Left renal cortex interstitium (tissue), 4 donors: ENCODE measurements at places on chromosomes 16 and 17. TPM values are rescaled to one million over a fixed set of nuclear protein-coding genes. Genes with fewer than 3 reads are reported as not detected.
A peak's percentile ranks its signal among the peaks of the same experiment; 100 is the strongest.

Gene SPATA32
- polyA plus RNA-seq: not detected

Gene EVI2B
- 2.4 TPM for polyA plus RNA-seq

Gene NEUROD2
- 0.06 TPM for polyA plus RNA-seq

Gene LGALS3BP
- polyA plus RNA-seq: 132 TPM

Gene NOG
- 1.9 TPM for polyA plus RNA-seq

Gene TRIM72
- 0.05 TPM for polyA plus RNA-seq

Gene MINK1
- polyA plus RNA-seq: 43.0 TPM

Gene SMURF2
- polyA plus RNA-seq: 35.3 TPM

- no peak for DNase-seq
These were observed 2.8 kb downstream of the MEOX1 start for GRCh38 chr17:43658900-43659299.

- DNase-seq: no peak
These were observed 560.0 kb upstream of the SALL1 start for GRCh38 chr16:51710905-51711563.

DNA sequence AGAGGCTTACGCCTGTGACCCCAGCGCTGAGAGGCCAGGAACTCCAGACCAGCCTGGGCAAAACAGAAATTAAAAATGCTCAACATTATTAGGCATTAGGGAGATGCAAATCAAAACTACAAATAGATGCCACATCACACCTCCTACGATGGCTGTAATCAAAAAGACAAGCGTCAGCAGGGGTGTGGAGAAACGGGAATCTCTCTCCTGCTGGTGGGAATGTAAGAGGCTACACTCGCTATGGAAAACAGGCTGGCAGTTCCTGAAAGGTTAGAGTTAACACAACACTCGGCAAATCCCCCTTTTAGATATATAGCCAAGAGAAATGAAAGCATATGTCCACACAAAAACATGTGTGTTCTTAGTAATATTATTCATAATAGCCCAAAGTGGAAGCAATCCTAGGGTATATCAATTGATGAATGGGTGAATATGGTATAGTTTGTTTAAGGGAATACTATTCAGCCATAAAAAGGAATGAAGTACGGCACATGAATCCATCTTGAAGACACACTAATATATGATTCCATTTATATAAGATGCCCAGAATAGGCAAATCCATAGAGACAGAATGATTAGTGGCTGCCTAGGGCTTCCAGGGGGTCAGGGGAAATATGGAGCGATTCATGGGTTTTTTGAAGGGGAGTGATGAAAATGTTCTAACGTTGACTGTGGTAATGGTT lies 1.8 kb upstream of the NPRL3 start:
- no peak for DNase-seq

- DNase-seq: no peak
These were observed 109.1 kb upstream of the CDC42EP4 start for GRCh38 chr17:73420897-73421296.

DNA sequence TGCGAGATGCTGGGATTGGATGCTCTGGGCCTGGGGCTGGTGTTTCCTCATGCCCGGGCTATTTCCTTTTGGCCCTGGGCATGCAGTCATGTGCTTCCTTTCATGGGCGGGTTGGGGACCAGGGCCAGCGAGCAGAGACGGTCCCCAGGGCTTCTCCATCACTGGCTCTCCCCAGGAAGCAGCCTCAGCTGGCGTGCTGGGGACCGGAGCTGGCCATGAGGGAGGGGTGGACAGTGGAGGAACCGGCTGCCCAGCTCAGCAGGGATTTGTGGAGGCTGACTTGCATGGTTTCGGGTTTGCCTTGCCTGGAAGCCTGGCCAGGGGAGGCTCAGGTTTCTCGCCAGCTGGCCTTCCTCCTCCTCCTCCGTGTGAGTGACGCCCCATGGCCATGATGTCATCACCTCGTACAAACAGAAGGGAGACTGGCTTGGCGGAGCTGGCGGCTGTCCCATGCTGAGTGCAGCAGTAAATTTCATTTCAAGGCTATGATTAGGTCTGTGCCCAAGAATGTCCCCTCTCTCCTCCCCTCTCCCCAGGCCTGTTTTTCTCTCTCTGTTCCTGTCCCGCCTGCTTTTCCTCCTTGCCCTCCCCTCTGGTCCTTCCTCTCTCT lies 8.9 kb upstream of the TIMP2 start:
- DNase-seq: peak; percentile 74

DNA sequence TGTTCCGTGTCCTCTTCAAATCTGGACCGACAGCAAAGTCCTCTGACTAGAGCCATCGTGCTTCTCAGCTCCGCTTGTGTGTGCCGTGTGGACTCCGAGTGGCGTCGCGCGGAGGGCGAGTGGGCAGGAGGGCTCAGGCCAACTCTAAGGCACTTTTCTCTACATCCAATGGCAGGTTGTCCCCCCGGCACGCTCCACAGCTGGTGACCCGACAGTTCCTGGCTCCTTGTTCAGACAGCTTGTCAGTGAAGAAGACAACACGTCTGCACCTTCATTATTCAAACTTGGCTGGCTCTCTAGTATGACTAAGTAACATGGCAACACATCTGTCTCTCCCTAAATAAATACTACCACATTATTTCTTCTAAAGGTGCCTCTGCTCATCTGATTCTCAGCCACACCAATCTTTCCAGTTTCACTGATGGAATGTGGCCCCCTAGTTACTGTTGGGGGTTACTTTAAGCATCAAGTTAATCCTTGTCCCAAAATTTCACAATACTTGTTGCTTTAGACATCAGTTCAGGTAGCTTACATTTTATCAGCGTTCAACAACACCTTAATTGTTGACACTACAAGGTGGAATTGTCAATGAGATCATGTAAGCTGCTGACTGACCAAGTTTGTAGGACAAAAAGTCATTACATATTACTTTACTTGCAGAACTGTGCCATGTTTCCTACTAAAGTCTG lies 15.4 kb downstream of the COG1 start:
- no peak for DNase-seq

DNA sequence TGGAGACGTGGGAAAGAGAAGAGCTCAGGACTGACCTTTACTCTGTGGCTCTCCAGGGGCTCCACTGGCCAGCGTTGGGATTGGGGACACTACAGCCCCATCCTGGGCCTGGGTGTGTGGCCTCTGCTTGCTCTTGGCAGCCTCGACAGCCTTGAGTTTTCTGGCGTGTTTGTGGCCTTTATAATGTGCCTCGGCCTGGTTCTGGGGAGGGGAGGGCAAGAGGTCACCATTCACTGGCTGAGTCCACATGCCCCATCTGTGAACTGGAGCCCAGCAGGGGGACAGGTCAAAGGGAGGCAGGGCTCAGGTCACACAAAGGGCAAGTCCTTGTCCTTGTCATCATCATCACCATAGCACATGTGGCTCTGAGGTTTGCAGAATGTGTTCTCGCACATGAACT lies 11.7 kb downstream of the NKIRAS2 start:
- no peak for DNase-seq

- DNase-seq: peak; percentile 70
These were observed 8.0 kb downstream of the ALOX12B start for GRCh38 chr17:8079291-8080207.

GRCh38 chr16:70777496-70777895 lies 23.5 kb downstream of the VAC14 start:
- no peak for DNase-seq

GRCh38 chr17:81179220-81179619 lies 13.2 kb upstream of the AATK start:
- no peak for DNase-seq

GRCh38 chr16:74503412-74503811 lies 82.1 kb upstream of the CLEC18B start:
- no peak for DNase-seq
